ENCODE measurements at places on chromosomes 2 and 18. TPM values are rescaled to one million over a fixed set of nuclear protein-coding genes. Genes with fewer than 3 reads are reported as not detected.

- no peaks in the 10 kb centered on the region for H3K36me3 ChIP-seq
- no peak for DNase-seq
- H3K27ac ChIP-seq: no peak overlapping the region
- no peak overlapping the region for H3K4me3 ChIP-seq
- peaks cover 2% of the 10 kb centered on the region for H3K27me3 ChIP-seq
- peaks cover 6% of the 10 kb centered on the region for H3K4me1 ChIP-seq
Observed at GRCh38 chr2:30354150-30354549, 92.9 kb upstream of the LCLAT1 start.

DNA sequence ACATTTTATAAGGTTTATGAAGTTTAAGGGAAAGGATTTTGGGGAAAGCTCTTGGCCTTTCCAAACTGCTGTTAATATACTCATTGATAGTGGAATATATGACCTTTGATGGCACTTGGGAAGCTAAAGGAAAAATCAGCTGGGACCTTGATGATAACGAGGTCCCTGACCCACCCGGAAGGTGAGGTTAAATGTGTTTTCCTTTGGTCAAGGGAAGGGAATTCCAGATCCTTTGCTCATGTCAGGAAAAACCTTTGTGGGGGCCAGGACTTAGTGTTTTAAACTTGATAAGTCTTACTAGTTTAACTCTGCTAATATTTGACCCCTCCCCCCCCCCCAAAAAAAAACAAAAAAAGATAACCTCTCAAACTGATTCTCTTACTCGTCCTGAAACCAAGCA lies 50.7 kb downstream of the CRIM1 start:
- no peaks in the 10 kb centered on the region for H3K4me1 ChIP-seq
- no peak for DNase-seq
- no peak overlapping the region for H3K27ac ChIP-seq
- no peaks in the 10 kb centered on the region for H3K27me3 ChIP-seq
- no peak overlapping the region for H3K4me3 ChIP-seq

The ZFP36L2 gene
- polyA plus RNA-seq: 331 TPM

GRCh38 chr2:49306925-49307324 lies 152.6 kb upstream of the FSHR start:
- no peak for DNase-seq
- H3K36me3 ChIP-seq: no peaks in the 10 kb centered on the region
- H3K27ac ChIP-seq: no peak overlapping the region
- H3K27me3 ChIP-seq: no peaks in the 10 kb centered on the region

GRCh38 chr2:88813612-88814011 lies 122.1 kb downstream of the RPIA start:
- no peaks in the 10 kb centered on the region for H3K4me1 ChIP-seq
- DNase-seq: no peak
- no peaks in the 10 kb centered on the region for H3K27me3 ChIP-seq
- H3K36me3 ChIP-seq: no peaks in the 10 kb centered on the region

DNA sequence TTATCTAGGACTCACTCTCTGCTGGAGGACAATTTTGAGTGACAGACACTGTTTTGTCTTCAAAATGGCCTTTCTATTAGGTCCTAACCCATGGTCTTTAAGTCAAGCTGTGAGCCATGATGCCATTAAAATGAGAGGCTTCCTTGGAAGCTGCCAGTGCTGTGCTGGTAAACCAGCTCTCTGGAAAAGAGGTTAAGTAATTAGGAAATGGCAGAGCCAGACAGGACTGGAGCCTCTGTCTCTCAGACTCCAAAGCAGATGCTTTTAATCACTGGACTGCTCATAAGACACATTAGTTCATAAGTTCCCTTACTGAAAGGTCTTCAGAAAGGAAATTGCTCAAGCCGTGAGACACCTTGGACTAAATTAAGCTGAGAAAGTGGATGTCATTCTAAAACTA lies 25.8 kb upstream of the LHCGR start:
- H3K4me3 ChIP-seq: no peak overlapping the region
- no peak overlapping the region for H3K27ac ChIP-seq
- no peak for DNase-seq

DNA sequence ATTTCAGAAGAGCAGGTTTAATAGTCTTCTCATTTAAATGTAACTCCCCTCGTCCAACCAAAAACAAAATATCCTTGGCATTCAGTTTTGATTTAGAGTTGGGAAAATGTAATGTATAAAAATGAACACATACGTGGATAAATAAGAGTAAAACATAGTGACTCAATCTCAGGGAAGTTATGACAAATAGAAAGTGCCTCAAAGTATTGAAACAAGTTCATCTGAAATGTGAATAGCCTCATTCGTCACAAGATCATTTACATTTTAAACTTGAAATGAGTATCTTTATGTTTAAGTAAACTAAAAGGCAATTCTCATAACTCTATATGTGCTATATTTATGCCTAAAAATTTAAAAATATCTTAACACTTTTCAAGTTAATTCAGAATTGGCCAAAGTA lies 122.2 kb upstream of the SMAD7 start:
- H3K36me3 ChIP-seq: no peaks in the 10 kb centered on the region
- no peaks in the 10 kb centered on the region for H3K27me3 ChIP-seq
- H3K4me1 ChIP-seq: no peaks in the 10 kb centered on the region
- no peak for DNase-seq

- H3K27ac ChIP-seq: no peak overlapping the region
- H3K27me3 ChIP-seq: no peaks in the 10 kb centered on the region
- H3K36me3 ChIP-seq: peaks cover 48% of the 10 kb centered on the region
- H3K4me3 ChIP-seq: no peak overlapping the region
Observed at GRCh38 chr2:97770445-97770844, 57.1 kb downstream of the ZAP70 start.

GRCh38 chr2:158115202-158115767 lies 13.6 kb downstream of the UPP2 start:
- H3K4me3 ChIP-seq: no peak overlapping the region
- no peak for DNase-seq
- no peaks in the 10 kb centered on the region for H3K36me3 ChIP-seq
- no peak overlapping the region for H3K27ac ChIP-seq

The NPPC gene
- not detected for polyA plus RNA-seq

The SERPINB12 gene
- not detected for polyA plus RNA-seq

The UGT1A4 gene
- polyA plus RNA-seq: 0.09 TPM

GRCh38 chr2:28414583-28414982 lies 21.9 kb downstream of the FOSL2 start:
- H3K4me3 ChIP-seq: no peak overlapping the region
- H3K27ac ChIP-seq: no peak overlapping the region
- H3K27me3 ChIP-seq: no peaks in the 10 kb centered on the region
- H3K36me3 ChIP-seq: peaks cover 73% of the 10 kb centered on the region
- H3K4me1 ChIP-seq: no peaks in the 10 kb centered on the region

- H3K27ac ChIP-seq: no peak overlapping the region
- no peaks in the 10 kb centered on the region for H3K27me3 ChIP-seq
- no peaks in the 10 kb centered on the region for H3K4me1 ChIP-seq
Observed at GRCh38 chr2:62966991-62967390, 83.6 kb upstream of the OTX1 start.

DNA sequence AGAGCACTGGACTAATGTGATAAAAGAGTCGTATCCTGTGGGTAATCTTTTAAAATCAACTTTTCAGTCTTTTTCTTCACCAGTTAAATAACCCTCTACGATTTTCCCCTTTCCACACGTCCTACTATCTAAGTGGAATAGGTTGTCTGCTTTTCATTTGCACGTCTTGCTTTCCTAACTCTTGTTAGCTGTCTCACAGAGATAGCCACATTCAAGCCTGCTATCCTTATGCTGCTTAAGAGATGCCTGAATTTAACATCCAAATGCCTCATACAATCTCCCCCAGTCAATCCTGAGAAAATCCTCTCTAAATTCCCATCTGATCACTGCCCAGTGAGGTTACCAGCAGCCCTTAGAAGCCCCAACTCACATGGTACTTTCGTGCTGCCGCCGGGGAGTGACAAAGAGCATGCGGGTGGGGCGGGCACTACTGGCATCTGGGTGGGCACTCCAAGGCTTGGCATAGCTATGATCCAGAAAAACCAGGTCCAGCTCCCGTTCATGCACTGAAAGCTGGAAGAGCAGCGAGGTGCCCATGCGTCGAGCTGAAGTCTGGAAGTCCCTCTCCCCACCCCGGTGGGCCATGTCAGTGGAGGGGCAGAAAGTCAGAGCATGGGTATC lies 1.5 kb downstream of the KANSL3 start:
- no peaks in the 10 kb centered on the region for H3K27me3 ChIP-seq
- H3K27ac ChIP-seq: peak overlapping the region; percentile 96
- no peak overlapping the region for H3K4me3 ChIP-seq
- peaks cover 8% of the 10 kb centered on the region for H3K4me1 ChIP-seq

The DYNAP gene
- not detected for polyA plus RNA-seq

- H3K4me1 ChIP-seq: no peaks in the 10 kb centered on the region
- no peak overlapping the region for H3K4me3 ChIP-seq
- peak overlapping the region; percentile 56 for H3K27ac ChIP-seq
- no peaks in the 10 kb centered on the region for H3K36me3 ChIP-seq
- H3K27me3 ChIP-seq: no peaks in the 10 kb centered on the region
- peak; percentile 42 for DNase-seq
Observed at GRCh38 chr2:28717339-28717758, 34.3 kb upstream of the PPP1CB start.

The MEIS1 gene
- 7.9 TPM for polyA plus RNA-seq

- no peaks in the 10 kb centered on the region for H3K36me3 ChIP-seq
- no peaks in the 10 kb centered on the region for H3K27me3 ChIP-seq
- H3K4me1 ChIP-seq: no peaks in the 10 kb centered on the region
- no peak overlapping the region for H3K27ac ChIP-seq
Observed at GRCh38 chr2:30960213-30960612, 153.0 kb upstream of the CAPN13 start.

The ACOXL gene
- polyA plus RNA-seq: 0.06 TPM

GRCh38 chr18:8197499-8197898 lies 411.7 kb upstream of the RAB12 start:
- no peak overlapping the region for H3K27ac ChIP-seq
- H3K4me1 ChIP-seq: no peaks in the 10 kb centered on the region
- H3K4me3 ChIP-seq: no peak overlapping the region
- H3K36me3 ChIP-seq: no peaks in the 10 kb centered on the region
- no peaks in the 10 kb centered on the region for H3K27me3 ChIP-seq
- DNase-seq: no peak

- H3K27ac ChIP-seq: no peak overlapping the region
- H3K36me3 ChIP-seq: no peaks in the 10 kb centered on the region
- DNase-seq: no peak
- no peak overlapping the region for H3K4me3 ChIP-seq
- H3K27me3 ChIP-seq: peaks cover 2% of the 10 kb centered on the region
- no peaks in the 10 kb centered on the region for H3K4me1 ChIP-seq
Observed at GRCh38 chr2:118584062-118584749, 263.2 kb downstream of the EN1 start.

- H3K4me1 ChIP-seq: no peaks in the 10 kb centered on the region
- DNase-seq: no peak
- H3K36me3 ChIP-seq: peaks cover 2% of the 10 kb centered on the region
- no peaks in the 10 kb centered on the region for H3K27me3 ChIP-seq
Observed at GRCh38 chr18:13726972-13727331, 479 bp downstream of the RNMT start.

DNA sequence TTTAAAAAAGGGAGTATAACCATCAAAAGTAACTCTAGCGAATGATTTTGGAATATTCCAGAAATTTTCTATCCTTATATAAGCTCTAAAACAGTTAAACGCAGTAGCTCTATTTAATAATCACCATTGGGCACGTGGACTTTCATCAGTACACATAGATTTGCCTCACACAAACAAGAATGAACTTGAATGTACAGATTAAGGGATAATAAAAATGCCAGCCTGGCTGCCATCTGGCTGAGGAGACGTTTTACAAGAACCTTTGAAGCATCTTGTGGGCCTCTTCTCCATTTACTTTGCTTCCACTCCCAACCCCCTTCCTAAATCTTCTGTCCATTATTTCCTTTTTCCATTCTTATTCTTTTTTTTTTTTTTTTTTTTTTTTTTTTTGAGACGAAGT lies 47.2 kb downstream of the AGAP1 start:
- H3K27ac ChIP-seq: peak overlapping the region; percentile 44
- H3K4me3 ChIP-seq: no peak overlapping the region
- no peaks in the 10 kb centered on the region for H3K27me3 ChIP-seq
- DNase-seq: peak; percentile 57

The NEDD4L gene
- 94.8 TPM for polyA plus RNA-seq

DNA sequence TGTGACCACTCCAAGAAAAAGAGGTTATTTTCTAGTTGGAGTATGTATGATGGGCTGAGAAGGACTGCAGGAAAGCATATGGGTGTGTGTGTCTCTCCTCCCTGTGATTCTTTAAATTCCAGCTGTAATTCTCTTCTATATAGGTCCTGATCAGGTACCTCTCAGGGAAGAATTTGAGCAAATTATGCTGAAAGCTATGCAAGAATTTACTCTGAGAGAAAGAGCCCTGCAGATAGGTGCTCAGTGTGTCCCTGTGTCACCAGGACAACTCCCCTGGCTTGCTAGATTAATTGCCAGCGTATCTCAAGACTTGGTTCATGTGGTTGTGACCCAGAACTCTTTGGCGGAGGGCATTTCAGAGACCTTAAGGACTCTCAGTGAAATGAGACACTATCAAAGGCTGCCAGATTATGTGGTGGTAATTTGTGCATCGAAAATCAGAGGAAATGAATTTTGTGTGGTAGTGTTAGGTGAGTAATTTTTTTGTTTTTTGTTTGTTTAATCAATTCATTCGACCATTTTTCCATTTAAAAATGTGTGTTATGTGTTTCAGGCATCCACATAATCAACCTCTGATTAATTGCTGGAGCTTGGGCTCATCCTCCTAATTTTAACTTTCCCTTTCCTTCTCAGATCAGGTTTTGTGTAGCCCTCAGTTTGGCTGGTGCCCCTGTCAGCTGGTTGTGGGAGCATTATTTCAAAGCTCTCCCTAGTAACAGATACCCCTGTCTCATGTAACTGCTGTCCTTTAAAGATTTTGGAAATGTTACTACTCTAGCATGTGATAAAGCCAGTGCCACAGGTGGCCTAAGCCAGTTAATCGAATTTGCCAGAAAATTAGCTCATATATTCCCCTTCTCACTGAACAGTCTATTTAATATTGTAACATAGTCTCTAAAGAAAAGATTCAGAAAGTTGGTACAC lies 150.9 kb downstream of the ESCO1 start:
- no peak for DNase-seq
- H3K27me3 ChIP-seq: no peaks in the 10 kb centered on the region
- H3K4me1 ChIP-seq: no peaks in the 10 kb centered on the region
- H3K36me3 ChIP-seq: no peaks in the 10 kb centered on the region

GRCh38 chr2:65429786-65430602 lies 2.4 kb downstream of the SPRED2 start:
- peak overlapping the region; percentile 75 for H3K4me3 ChIP-seq
- peak overlapping the region; percentile 87 for H3K27ac ChIP-seq

The TRABD2A gene
- 2.0 TPM for polyA plus RNA-seq

GRCh38 chr2:101720732-101721131 lies 23.2 kb downstream of the MAP4K4 start:
- H3K36me3 ChIP-seq: no peaks in the 10 kb centered on the region
- H3K27me3 ChIP-seq: no peaks in the 10 kb centered on the region
- no peak overlapping the region for H3K27ac ChIP-seq
- H3K4me3 ChIP-seq: no peak overlapping the region

The FABP1 gene
- 3,082 TPM for polyA plus RNA-seq

GRCh38 chr18:28116461-28116860 lies 60.5 kb downstream of the CDH2 start:
- no peak for DNase-seq
- no peaks in the 10 kb centered on the region for H3K36me3 ChIP-seq
- no peak overlapping the region for H3K4me3 ChIP-seq
- H3K4me1 ChIP-seq: no peaks in the 10 kb centered on the region
- no peak overlapping the region for H3K27ac ChIP-seq
